ENCODE measurements at places on chromosomes 7 and 10.

- no peak for DNase-seq
Measured at GRCh38 chr10:22459496-22459895, 114.2 kb downstream of the SPAG6 start.

GRCh38 chr10:2953495-2953894 is 113.9 kb upstream of the PFKP start:
- no peak for DNase-seq

- no peak for DNase-seq
Measured at GRCh38 chr10:116287906-116288501, 15.0 kb upstream of the GFRA1 start.

GRCh38 chr7:38743899-38744298 is 112.7 kb upstream of the AMPH start:
- no peak for DNase-seq

DNA sequence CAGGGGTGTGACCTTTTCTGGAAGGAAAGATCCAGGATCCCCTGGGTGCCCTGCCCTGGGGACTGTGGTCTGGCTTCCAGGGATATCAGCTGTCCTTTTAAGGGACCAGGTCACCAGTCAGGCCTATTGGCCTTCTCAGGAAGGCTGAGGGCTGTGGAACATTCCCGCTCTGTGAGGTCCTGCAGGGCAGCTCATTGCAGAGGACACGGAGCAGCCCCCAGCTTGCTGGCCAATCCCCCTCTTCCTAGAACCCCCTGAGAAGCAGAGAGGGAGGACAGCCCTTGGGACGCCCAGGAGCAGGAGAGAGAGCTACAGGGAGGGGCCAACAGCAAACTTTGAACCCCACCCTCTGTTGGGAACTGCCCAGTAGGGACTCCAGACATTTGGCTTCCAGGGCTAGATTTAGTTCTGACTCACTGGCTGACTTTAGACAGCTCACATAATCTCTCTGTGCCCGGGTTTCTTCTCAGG is 67.9 kb upstream of the COL13A1 start:
- no peak for DNase-seq

DNA sequence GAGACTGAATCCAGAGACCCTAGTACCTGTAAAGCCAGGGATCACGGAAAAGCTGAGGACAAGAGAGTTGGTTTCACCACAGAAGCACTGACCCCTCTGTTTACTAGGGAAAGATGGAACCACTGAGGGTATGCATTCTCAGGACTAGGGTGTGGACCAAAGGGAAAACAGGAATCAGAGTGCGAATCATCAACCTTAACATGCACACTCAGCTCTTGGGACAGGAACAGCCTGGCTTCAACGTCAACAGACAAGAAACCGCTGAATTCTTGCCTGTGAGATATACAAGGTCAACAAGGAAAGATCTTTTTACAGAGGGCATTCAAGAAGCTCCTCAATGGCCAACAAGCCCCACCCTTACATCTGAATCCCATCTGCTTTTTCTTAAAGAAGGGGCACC is 14.9 kb downstream of the TNRC18 start:
- DNase-seq = no peak

GRCh38 chr7:8384901-8385300 is 48.5 kb upstream of the NXPH1 start:
- no peak for DNase-seq

- no peak for DNase-seq
Measured at GRCh38 chr7:47685712-47686376, 103.9 kb upstream of the TNS3 start.

DNA sequence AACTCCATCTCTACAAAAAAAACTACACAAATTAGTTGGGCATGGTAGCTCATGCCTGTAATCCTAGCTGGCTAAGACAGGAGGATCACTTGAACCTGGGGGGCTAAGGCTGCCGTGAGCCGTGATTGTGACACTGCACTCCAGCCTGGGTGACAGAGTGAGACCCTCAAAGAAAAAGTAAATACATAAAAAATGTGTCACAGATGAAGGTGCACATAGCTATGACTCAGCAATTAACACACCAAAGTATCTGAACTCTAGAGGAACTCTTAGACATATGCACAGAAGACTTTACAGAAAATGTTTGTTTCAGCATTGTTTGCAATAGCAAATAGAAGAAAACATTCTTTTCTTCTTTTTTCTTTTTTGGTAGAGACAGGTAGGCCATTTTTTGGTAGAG is 8.3 kb downstream of the C10orf62 start:
- no peak for DNase-seq

GRCh38 chr7:155071121-155071651 is 1.1 kb downstream of the HTR5A start:
- DNase-seq = no peak

- DNase-seq = no peak
Measured at GRCh38 chr10:128300290-128300824, 174.1 kb upstream of the MKI67 start.

DNA sequence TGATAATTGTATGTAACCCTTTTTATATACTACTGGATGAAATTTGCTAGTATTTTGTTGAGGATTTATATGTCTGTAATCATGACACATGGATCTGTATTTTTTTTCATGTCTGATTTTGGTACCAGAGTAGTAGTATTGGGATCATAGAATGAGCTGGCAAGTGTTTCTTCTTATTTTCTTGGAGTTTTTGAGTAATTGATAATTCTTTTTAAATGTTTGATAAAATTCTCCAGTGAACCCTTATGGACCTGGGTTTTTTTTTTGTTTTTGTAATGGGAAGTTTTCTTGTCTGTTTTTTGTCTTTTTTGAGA is 28.4 kb downstream of the ZNF33A start:
- DNase-seq = no peak

DNA sequence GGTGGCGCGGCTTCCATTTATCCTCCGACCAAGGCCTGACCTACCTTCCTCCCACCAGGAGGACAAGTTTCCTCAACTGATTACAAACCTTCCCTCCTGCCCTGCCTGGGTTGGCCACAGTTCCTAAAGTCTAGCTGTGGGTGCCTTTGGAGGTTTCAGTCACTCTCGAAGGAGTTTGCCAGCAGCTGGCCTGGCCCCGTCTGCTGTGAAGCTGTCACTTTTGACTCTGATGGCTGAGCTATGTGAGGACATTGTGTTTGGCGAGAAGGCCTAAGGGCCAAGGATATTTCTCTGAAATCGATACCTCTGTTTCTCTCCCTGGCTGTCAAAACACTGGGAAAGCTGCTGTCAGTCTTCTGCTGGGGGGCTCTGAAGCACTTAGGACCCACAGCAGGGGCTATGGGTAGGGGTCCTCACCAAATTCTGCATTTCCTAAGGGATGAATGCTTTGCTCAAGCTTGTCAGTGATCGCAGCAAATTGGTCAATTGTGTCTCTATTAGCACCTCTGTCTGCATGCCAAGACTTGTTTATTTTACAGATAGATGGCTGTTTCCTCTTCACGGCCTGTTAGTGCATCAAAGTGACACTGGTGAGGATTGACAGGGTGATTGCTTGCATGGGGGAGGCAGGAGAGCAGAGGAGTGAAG is 31.9 kb upstream of the SAMD8 start:
- DNase-seq = no peak

DNA sequence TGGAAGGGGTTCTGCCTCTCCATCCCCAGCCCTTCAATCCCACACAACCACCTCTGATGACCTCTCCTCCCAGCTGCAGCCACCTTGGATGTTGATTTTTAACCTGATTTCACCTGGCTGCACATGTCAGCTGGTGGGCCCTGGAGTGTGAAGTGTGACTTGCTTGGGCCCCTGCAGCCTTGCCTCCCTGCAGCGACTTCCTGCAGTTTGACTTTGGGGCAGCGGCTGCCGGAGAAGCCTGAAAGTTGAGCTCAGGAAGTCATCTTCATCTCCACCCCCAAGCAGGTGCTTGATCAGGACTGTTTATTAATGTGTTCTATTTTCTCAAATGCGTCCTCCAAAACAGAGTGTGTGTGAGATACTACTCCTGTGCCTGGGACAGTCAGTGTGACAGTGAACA is 675.2 kb upstream of the GALNT17 start:
- DNase-seq = no peak

DNA sequence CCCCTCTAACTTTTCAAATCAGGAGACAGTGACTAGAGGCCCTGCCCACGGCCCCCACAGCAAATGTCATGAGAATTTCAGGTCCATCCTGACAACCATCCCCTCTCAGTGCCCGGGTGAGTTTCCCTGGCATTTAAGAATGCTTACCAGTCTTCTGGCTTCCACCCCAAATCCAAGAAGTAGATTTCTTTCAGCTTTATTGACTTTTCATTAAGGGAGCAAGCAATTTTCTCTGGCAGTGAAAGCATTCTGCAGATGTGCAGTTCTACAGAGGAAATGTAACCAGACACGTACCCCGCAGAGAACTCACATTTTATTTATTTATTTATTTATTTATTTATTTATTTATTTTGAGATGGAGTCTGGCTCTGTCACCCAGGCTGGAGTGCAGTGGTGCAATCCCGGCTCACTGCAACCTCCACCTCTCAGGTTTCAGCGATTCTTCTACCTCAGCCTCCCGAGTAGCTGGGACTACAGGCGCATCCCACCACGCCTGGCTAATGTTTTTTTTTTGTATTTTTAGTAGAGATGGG is 120.9 kb upstream of the KCTD7 start:
- DNase-seq = no peak

DNA sequence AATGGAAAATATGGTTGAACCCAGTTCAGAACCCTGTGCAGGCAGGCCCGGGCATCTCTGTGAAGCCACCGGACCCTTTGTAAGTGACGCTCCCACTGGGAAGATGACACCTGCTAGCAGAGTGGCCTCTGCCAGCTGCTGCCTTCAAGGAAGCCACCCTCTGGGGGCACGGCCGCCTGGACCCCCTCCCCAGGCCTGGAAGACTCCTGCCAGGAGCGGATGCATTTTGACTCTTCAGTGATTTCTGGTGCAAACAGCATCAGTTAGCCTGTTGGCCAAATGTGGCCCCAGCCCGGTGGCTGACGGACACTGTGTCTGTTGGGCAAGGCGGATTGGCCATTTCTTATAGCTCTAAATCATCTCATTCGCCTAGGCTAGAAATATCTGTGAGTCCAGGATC is 514.1 kb upstream of the FOXK1 start:
- DNase-seq = no peak

GRCh38 chr7:12291870-12292269 is 80.8 kb downstream of the TMEM106B start:
- DNase-seq = no peak

DNA sequence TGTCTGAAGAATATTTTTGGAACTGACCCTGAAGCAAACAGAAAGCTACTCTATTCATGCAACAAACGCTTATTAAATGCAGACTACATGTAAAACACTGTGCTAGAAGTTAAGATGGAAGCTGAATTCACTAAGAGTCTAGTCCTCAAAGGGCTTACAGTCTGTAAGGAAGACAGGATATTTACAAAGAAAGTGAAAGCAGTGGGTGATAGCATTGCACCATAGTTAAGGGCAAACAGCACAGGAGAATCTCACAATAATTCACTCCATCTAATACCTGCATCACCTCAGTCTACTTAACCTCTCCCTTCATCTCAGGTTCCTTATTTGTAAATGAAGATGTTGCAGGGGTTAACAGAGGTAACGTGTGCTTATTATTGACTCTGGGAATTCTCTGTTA is 360.0 kb upstream of the AOAH start:
- DNase-seq = no peak

- DNase-seq = no peak
Measured at GRCh38 chr10:6071181-6072175, 9.3 kb upstream of the IL2RA start.

- no peak for DNase-seq
Measured at GRCh38 chr7:85014936-85015660, 171.8 kb downstream of the SEMA3D start.
